ENCODE measurements at places on chromosomes 11 and 22.

DNA sequence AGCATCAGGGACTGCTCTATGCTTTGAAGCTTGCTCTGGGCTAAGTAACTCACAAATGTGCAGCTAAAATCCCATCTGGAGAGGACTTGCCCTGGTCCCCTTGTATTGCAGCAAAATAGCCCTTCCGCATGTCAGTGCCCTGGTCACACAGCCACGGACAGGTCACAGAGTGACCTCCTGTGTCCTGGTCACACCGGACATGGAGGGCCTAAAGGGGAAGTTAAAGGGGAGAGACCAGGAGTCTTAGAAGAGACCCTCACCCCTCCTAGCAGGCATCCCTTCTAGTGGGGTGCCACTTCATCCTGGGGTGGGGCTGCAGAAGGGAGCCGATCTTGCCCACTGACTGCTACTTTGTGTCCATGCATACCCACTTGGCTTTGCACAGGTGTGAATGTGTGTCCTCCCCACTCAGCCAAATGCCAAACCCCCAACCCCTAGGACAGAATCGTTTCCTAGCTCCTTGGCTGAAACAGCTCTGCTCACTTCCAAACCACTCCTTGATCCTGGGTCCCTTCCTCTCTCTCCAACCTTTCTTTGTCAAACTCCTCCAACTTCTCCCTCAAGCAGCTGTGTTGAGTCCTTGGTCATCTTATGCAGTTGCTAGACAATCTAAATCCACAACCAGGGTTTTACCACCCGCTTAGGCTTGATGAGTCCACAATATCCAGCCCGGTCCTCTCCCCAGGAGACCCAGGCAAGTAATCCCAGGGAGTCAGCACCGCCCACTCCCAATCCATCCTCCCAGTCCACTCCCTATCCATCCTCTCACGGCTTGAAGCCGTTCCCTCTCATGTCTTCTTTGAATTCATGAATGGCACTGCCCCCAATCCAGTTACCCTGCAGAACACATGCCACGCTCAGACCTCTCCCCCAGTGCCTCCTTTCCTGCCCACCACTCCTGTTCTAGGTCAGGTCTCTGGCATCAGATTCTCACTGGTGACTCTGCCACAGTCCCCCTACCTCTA, 3.3 kb upstream of the FXYD6 start:
- no peak for DNase-seq

DNA sequence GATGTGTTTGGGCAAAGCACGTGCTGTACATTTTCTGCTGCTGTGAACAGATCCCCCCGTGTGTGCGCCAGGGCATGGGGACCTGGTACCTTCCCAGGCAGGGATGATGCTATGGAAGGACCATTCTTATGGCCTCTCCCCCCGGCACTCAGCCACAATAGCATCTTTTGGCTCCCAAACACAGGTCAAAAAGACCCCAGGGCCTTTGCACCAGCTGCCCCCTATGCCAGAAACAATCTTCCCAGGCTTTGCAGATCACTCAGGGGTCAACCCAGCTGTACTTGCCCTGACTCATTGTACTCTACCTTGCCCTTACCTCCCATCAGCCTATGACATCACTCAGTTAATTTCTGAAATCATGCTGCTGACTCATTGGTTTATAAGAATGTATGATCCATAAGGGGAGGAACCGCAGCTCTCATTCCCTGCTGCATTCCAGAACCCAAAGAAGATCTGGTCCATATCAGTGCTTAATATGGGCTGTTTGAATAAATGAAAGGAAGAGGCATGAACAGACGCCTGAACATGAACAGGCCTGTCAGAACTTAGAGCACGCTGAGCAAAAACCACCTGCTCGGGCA, 100.7 kb downstream of the CELSR1 start:
- DNase-seq: no peak

DNA sequence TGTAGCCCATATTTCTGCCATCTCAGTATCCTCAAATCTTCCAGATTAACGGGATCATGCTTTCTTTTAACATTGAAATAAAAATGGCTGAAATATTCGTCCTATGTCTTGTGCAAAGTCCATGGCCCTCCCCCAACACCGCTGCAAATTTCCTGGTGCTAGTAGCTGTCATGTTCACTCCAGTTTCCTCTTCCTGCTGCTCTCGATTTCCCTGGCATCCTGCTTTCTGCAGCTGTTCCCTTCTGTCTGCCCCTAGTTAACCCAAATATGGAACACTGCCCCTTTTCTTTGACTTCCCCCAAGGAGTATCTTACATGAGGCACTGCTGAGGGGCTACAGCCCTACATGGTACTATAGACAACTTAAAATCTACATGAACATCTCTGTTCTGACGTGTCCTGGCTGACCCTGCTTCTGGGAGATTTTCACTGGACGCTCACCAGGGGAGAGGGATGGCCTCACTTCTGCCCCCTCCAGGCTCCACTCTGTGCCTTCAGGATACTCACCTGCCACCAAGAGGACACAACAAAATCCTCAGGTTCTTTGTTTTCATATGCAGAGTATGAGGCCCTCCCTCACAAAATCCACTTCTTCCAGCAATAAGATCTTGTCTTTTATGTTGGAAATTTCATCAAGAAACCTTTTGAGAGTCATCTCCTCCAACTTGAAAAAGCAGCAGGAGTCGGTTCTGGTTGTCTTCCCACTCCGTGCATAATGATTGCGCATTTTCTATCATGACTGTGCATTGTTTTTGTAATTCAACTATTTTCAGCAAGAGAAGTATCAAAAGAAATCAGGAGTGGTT, 29.5 kb upstream of the SCUBE2 start:
- DNase-seq: no peak

DNA sequence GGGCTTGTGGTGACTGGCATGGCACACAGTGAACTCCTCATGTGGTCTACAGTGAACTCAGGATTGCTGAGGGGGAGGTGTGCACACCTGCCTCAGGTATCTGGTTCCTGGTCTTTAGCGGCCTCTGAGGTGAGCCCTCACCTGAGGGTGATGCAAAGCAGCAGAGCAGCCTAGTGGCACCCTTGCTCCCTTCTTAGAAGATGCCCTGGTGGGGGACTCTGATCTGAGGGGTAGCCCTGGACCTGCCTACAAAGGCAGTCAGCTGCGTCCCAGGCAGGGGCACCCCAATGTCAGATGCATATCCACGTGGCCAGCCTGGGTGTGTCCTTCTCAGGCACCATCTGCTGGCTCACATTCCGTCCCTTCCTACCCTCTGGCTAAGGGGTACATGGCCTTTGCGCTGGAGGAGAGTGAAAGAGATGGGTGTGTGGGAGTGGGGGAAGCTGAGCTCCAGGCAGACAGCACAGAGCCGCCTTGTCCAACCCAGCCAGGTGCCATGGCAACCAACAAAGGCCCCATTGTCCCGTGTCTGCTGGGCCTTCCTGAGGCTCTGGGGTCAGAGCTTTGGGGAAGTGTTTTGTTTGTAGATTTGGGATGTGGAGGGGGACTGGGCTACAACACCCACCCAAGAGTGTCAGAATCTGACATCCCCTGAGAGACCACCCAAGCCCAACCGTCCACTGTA, 5.8 kb downstream of the PLEKHB1 start:
- DNase-seq: no peak

- DNase-seq: no peak
Observed at GRCh38 chr22:48947636-48948035, 880.0 kb downstream of the BRD1 start.

- no peak for DNase-seq
Observed at GRCh38 chr11:20099527-20099926, 60.7 kb downstream of the DBX1 start.

DNA sequence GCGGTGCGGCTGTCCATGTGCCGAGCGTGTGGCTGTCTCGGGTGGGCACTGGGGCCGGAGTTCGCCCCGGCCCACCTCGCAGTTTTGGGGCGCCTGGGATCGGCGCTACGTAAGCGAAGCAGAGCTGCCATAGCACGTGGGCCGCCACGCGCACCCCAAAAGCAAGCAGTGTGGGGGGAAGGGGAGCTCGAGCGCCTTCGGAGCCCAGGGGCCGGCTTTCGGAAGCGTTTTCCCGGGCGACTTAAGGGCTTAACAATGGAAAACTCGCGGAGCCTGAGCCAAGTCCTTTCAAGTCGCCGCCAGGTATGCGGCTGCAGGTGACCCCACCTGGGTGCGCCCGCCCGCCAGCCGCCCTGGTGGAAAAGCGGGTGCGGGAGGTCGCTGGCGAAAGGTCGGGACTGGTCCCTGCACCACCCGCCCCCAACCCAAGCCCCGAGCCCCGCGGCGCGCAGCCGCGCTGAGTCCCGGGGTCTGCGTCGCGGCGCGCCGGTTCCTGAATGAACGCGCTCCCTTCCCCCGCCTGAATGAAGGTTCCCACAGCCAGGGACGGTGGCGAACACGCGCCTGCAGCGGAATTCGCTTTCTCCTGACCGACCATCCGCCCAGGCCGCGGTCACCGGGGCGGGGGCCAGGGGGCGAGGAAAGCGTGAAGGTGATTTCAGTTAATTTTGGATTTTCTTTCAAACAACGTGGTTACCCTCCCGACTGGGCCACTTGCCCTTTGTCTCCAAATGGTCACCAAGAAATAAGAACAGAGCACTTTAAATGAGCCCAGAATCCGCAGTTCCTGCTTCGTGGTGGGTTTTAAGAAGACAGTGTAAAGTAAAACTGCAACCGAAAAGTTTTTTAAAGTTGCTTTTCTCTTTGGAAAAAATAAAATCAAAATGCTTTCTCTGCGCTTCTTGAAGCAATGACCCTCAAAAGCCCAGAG, 2.8 kb upstream of the CCND1 start:
- no peak for DNase-seq

DNA sequence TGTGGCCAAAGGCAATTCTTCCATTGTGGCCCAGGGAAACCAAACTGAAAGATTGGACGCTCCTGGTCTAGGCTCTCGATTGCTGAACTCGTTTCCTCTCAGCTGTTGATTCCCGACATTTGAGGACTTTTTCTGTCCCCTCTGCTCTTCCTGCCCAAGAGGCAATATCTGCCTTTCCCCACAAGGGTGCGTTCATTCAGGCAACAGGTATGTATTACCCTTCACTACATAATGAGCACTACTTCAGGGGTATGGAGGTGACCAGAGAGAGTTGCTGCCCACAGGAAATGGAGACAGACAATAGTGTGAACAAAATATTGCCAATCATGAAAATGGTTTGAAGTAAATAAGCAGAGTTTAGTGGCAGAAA, 8.2 kb downstream of the PTH start:
- no peak for DNase-seq

GRCh38 chr11:127118811-127119210, 118.2 kb upstream of the KIRREL3 start:
- no peak for DNase-seq

DNA sequence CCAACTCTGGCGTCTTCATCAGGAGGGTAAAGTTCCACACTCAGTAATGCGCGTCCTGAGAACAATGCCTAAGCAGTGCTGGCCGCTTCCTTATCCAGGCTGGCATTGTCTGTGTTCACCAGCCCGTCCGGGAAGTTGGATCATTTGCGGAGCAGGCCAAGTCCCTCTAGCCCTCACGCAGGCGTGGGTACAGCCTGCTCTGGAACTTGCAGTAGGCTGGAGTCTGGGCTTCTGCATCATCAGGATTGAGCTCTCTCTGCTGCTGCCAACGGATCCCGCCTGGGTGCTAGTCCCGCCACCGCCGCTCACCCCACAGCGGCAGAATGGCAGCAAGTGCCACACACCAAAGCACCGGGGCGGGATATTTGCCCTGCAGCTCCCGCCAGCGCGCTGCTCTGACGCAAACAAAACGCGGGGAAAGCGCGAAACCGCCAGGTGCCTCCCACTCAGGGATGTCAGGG, 29.0 kb downstream of the GLYATL1 start:
- no peak for DNase-seq

DNA sequence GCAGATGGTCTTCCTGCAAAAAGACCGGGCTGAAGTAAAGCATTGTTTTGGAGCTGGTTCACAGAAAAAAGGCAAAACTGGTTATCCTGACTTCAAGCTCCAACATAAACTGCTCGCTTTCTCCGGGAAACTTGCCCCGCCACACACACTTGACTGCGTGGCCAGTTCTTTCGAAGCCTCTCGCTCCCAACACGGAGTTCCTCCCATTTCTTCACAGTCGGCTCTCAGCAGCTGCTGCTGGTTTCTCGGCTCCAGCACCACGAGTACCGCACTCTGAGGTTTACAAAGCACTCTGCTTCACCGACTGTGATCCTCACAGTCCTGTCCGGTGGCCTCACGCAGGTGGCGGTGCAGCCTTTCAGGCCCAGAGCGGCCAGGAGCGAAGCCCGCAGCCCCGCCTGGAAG, 264 bp downstream of the CHEK1 start:
- DNase-seq: no peak

DNA sequence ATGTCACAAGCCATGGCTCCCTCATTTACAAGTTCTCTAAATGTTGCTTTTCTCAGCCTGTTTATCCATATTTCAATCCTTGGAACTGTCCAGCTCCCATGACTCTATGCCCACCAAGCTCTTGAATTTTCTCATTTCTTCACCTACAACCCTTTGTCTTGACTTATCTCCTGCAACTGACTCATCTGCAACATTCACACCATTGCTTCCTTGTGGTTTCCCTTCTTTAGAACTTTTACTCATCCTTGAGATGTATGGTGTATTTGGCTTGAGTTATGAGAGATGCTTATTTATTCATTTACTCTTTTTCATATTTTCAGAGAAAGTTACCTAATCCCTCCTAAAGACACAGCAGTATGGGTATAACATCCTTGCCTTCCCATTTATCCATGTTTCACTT, 18.8 kb downstream of the TRIM34 start:
- no peak for DNase-seq

- no peak for DNase-seq
Observed at GRCh38 chr11:65334696-65335295, 1.1 kb downstream of the DPF2 start.

DNA sequence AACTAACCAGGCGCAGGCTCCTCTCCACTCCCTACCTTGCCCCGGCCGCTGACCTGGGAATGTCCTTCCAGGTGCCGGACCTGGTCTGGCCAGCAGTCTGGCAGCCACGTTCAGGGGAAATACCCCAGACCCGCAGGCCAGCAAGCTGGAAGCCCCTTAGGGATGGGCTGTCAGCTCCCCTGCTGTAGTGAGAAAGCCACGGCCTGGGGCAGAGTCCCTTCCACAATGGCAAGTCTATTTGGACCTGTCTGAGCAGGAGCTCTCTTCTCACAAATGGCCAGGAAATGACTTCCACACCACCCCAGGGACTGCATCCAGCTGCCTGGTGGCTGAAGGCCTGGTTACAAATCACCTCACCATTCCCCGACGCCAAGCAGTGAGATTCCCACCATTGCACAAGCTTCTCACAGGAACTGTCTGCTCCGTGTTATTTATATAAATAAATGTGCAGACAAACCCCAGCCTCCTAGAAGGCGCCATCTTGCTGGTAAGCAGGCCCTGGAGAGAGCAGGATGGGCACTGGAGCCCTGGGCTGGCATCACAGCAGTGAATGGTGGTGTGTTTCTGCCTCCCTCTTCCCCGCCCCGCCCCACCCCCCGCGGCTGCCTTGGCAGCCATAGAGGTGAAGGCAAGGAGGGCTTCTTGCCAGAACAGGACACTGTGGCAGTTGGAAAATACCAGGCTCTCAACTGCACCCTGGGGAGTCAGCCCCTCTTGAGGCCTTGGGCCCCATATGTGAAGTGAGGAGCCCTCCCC, 23.7 kb downstream of the RSPH14 start:
- no peak for DNase-seq

GRCh38 chr22:37497062-37497599, 10.9 kb upstream of the MFNG start:
- DNase-seq: no peak
